ENCODE measurements at places on chromosomes 1 and 21.

- no peak for DNase-seq
Observed at GRCh38 chr1:179707406-179707805, 35.7 kb upstream of the FAM163A start.

- no peak for DNase-seq
Observed at GRCh38 chr1:232568906-232569553, 60.9 kb downstream of the SIPA1L2 start.

- DNase-seq = peak; percentile 10
Observed at GRCh38 chr1:7425229-7425628, 345.9 kb upstream of the VAMP3 start.

GRCh38 chr1:197768014-197768805 is 7.1 kb downstream of the DENND1B start:
- no peak for DNase-seq

GRCh38 chr1:206534552-206534951 is 27.2 kb downstream of the RASSF5 start:
- peak; percentile 10 for DNase-seq

GRCh38 chr1:203340112-203340790 is 10.7 kb downstream of the FMOD start:
- DNase-seq = peak; percentile 73

- DNase-seq = no peak
Observed at GRCh38 chr1:205310976-205311704, 10.4 kb downstream of the NUAK2 start.

GRCh38 chr1:111399792-111400610 is 27.5 kb downstream of the OVGP1 start:
- DNase-seq = peak; percentile 58

DNA sequence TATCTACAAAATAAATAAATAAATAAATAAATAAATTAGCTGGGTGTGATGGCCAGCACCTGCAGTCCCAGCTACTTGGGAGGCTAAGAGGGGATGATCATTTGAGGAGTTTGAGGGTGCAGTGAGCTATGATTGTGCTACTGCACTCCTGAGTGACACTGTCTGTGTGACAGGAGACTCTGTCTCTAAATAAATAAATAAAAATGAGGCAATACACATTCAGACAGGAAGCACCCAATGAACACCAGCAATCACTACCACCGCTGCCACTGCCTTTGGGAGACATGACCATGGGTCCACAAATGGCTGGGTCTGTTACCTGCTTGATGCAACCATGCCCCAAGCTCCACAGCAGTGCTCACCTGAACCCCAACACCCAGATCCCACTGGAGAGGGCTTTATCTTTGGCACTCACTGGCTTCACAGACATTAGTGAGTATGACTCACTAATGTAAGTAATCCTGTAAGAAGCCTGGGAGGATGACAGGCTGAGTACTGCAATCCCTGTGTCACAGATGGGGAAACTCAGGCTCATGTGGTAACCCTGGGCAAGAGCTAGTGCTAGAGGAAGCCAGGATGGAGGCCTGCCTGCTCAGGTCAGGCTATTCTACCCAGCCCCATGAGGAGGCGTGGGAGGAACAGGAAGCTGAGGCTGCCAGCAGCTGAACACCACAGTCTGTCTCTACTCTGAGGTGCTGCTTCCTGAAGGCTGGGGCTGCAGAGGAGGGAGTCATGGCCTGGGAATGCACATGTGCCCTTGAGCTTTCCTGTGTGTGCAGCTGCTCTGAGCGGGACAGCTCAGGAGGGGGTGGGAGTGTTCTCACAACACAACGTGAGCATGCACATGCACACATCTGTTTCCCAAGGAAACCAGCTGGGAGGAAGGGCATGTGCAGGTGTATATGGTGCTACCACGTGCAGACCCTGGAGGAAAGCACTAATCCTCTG is 43.0 kb downstream of the SLC9A1 start:
- DNase-seq = peak; percentile 82

GRCh38 chr1:177969109-177969508 is 749 bp downstream of the SEC16B start:
- DNase-seq = no peak

- no peak for DNase-seq
Observed at GRCh38 chr1:39063775-39064174, 37.6 kb downstream of the NDUFS5 start.

DNA sequence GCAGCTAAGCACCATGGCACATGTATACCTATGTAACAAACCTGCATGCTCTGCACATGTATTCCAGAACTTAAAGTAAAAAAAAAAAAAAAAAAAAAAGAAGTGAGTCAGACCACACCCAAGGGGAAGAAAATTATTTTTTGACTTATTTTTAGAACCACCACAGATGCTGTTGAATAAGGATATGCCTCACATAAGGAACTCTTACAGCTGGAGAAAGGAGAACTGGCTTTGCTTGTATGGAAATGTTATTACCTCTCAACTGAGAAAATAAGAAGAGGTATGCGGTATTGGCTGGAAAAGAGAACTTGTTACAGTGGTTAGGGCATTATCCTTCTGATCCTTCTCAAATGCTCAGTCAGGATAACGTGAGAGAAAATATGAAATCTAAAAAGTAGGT is 27.5 kb upstream of the FCER1A start:
- no peak for DNase-seq

- no peak for DNase-seq
Observed at GRCh38 chr1:115479055-115479482, 141.0 kb upstream of the NGF start.

- DNase-seq = no peak
Observed at GRCh38 chr1:159208175-159208825, 3.6 kb downstream of the ACKR1 start.

DNA sequence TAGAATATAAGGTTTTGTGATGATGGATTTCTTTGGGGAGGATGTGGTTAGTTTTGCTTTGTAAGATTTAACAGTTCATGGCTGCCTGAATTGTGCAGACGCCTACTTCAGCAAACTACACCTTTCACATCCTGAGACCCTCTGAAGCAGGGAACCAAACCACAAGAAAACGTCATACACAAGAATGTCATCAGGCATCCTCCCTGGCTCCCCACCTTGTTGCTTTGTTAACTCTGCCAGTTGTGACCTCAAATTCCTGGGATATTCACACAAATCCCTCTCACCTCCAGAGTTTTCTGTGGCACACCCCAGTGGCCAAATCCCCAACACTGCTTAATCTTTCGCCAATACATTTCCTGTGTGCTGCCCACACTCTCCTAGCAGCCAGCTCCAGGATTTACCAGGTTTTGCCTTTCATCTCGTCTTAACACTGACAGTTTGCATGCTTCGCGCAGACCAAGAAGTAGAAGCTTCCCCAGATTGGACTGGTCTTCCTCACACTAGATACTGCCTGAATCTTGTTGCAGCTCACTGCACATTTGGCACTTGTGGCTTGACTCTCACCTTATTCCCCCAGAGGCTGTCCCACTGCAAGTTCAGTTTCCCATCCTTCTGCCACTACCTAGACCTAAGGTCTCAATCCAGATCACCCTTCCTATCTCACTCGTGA is 51.1 kb upstream of the CTTNBP2NL start:
- peak; percentile 36 for DNase-seq

DNA sequence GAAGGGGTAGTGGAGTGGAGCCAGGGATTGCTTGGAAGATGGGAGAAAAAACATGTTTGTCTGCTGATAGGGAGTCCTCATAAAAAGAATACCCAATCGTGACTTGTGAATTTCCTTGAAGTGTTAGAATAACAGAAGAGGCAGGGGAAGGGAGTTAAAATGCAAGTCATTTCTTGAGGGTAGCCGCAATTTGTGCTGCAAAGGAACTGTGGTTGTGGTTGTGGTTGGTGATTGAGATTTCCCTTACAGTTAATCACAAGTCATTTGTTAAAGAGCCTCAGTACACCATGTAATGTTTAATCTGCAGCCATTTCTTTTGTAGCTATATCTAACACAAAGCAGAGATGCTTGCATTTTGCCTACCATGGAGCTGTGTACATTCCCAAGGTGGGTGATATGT is 38.5 kb upstream of the EGLN1 start:
- peak; percentile 78 for DNase-seq

- no peak for DNase-seq
Observed at GRCh38 chr1:5938101-5938646, 54.1 kb downstream of the NPHP4 start.

DNA sequence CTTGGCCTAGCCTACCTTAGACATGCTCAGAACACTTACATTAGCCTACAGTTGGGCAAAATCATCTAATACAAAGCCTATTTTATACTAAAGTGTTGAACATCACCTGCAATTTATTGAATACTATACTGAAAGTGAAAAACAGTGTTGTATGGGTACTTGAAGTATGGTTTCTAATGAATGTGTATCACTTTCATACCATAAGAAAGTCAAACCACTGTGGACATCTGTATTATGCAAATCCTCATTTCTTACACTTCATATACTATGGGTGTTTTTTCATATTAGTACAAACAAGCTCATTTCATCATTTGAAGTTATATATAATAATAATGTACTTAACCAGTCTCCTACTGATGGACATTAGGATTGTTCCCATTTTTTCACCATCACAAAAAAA is 41.2 kb downstream of the TDRD5 start:
- no peak for DNase-seq

- no peak for DNase-seq
Observed at GRCh38 chr1:198030682-198031081, 113.5 kb downstream of the LHX9 start.

Measured in activated naive CD4-positive, alpha-beta T cell treated with anti-CD3 and anti-CD28 coated beads, Interleukin-2, amount 10 ng/mL, durations not matched to agents 7 days and 5 days (primary cell).